ENCODE measurements at places on chromosomes 4 and X.

DNA sequence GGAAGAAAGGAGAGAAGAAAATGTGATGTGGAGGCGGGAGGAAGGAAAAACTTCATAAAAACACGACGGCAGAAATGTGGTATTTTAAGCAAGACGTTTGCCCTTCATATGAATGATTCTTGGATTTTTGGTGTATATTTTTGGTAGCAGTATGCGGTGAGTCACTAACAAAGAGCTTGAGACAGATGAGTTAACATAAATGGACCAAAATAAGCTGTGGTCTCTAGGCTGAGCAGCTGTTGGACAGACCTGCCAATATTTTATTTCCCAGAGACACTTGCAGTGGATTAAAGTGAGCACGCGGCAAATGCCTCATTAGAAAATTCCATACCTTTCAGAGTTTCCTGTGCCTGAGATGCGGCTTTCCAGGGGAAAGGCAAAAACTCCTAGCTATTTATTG lies 43.1 kb upstream of the RPS6KA3 start:
- DNase-seq = no peak

DNA sequence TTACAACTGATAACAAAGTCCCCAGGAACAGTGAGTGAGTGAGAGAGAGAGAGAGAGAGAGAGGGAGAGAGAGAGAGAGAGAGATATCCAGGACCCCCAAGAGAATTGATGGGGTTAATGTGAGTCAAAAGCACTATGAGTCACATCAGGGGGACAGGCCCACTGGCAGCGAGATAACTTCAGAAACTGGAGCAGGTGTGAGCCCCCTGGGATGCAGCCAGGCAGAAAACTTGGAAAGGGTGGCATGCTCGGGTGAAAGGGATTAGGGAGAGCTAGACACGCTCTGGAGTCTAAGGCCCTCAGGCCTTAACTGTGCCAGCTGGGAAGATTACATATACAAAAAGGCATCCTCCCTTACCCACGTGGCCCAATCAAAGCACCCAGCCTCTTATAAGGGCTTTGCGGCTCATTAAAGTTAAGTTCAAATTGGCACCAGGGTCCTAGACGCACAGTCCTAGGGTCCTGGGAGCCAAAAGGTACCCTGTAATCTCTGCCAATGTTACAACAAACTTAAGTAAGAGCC lies 841 bp downstream of the ACOT9 start:
- DNase-seq = peak; percentile 49

DNA sequence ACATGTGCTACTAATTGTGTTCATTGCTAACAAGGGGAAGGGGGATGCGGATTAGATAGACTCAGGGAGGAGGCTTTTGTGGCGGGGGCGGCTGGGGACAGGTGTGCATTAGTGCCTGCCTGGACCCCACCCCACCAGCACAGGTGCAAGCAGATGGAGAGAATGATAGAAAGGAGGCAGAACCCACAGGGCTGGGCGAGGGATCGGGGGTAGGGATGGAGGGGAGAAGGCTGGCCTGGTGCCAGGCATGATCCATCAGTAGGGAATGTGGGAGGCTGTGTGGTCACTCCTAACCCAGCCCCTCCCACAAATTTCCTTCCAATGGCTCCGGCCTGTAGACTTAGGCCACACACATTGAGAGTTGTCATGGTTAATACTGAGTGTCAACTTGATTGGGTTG lies 30.5 kb upstream of the CRMP1 start:
- DNase-seq = no peak

DNA sequence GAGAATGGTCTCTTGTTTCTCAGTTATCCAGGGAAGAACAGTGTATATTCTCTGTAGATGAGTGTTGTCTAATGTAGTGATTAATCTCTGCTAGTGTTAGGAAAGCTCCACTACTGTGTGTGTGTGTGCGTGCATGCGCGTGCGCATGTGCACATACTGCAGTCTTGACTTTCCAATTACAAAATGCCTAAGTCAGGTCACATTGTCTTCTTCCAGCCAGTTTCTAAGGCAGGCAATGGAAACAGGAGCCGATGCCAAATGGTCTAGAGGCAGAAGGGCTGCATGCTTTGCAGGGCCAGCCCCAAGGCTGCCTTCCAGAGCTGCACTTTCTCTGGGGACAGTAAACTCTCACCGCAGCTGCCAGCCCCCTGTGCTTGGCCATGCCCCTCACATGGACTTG lies 30.5 kb upstream of the NAP1L5 start:
- DNase-seq = no peak

GRCh38 chr4:75180217-75180616 lies 247.3 kb downstream of the PARM1 start:
- no peak for DNase-seq

Measured in KBM-7 (cell line).